Activated CD8-positive, alpha-beta memory T cell treated with anti-CD3 and anti-CD28 coated beads, Interleukin-2, amount 10 ng/mL, durations not matched to agents 7 days and 5 days (primary cell): ENCODE measurements at places on chromosomes 4 and X. TPM values are rescaled to one million over a fixed set of nuclear protein-coding genes. Genes with fewer than 3 reads are reported as not detected.

- H3K27ac ChIP-seq: no peak overlapping the region
- no peaks in the 10 kb centered on the region for H3K36me3 ChIP-seq
- DNase-seq: no peak
- no peak overlapping the region for H3K4me3 ChIP-seq
- H3K4me1 ChIP-seq: no peaks in the 10 kb centered on the region
These were observed 40.5 kb upstream of the SPP1 start for GRCh38 chr4:87934973-87935372.

- H3K27ac ChIP-seq: no peak overlapping the region
- H3K4me3 ChIP-seq: no peak overlapping the region
- H3K27me3 ChIP-seq: no peaks in the 10 kb centered on the region
- H3K4me1 ChIP-seq: no peaks in the 10 kb centered on the region
These were observed 389.4 kb upstream of the FTHL17 start for GRCh38 chrX:31461266-31461665.

- no peak overlapping the region for H3K4me3 ChIP-seq
- no peaks in the 10 kb centered on the region for H3K27me3 ChIP-seq
- no peak overlapping the region for H3K27ac ChIP-seq
- peaks cover 5% of the 10 kb centered on the region for H3K4me1 ChIP-seq
- no peak for DNase-seq
- H3K36me3 ChIP-seq: no peaks in the 10 kb centered on the region
These were observed 1.2 kb upstream of the XK start for GRCh38 chrX:37684426-37684825.

The PAQR3 gene
- 15.7 TPM for total RNA-seq

The IRS4 gene
- not detected for total RNA-seq

DNA sequence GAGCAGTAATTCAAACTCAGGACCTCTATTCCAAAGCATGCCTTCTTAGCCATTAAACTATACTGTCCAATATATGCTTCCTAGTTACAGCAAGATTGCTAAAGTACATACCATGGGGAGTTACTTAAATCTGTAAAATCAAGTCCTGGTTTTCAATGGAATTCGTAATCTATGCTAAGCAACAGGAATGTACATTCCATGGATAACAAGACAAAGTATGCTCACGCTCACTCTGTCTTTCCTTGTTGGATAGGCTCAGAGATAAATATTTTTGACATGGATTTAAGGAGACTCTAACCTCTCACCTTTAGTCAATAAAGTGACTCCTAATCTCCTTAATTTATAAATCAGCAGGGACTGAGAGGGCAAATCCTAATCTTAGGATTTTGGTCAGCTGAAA lies 47.3 kb upstream of the STK26 start:
- no peaks in the 10 kb centered on the region for H3K4me1 ChIP-seq
- H3K4me3 ChIP-seq: no peak overlapping the region
- H3K27me3 ChIP-seq: no peaks in the 10 kb centered on the region
- H3K36me3 ChIP-seq: no peaks in the 10 kb centered on the region

GRCh38 chrX:2330487-2330886 lies 170.3 kb downstream of the DHRSX start:
- peaks cover 2% of the 10 kb centered on the region for H3K36me3 ChIP-seq
- no peaks in the 10 kb centered on the region for H3K27me3 ChIP-seq
- DNase-seq: no peak
- no peaks in the 10 kb centered on the region for H3K4me1 ChIP-seq
- no peak overlapping the region for H3K4me3 ChIP-seq

The SYTL5 gene
- total RNA-seq: not detected

DNA sequence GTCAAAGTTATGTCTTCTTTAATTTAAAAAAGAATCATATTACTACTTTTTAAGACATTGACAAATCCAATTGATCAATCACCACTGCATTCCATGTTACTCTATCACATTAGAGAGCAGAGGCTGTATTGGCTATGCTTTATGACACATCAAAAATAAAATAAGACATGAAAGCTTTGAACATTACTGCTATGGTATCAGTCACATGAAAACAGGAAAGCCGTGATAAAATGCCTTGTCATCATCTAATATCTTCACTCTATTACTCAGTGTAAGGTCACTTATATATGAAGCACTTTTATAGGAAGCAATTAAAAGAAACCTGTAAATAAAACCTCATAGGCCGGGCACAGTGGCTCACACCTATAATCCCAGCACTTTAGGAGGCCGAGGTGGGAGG lies 27.7 kb upstream of the CEP135 start:
- H3K27ac ChIP-seq: no peak overlapping the region
- no peaks in the 10 kb centered on the region for H3K4me1 ChIP-seq
- H3K36me3 ChIP-seq: no peaks in the 10 kb centered on the region
- no peak overlapping the region for H3K4me3 ChIP-seq
- peaks cover 3% of the 10 kb centered on the region for H3K27me3 ChIP-seq

GRCh38 chrX:9486786-9487387 lies 22.0 kb downstream of the TBL1X start:
- H3K4me1 ChIP-seq: no peaks in the 10 kb centered on the region
- no peak overlapping the region for H3K4me3 ChIP-seq
- no peak for DNase-seq
- no peaks in the 10 kb centered on the region for H3K27me3 ChIP-seq

DNA sequence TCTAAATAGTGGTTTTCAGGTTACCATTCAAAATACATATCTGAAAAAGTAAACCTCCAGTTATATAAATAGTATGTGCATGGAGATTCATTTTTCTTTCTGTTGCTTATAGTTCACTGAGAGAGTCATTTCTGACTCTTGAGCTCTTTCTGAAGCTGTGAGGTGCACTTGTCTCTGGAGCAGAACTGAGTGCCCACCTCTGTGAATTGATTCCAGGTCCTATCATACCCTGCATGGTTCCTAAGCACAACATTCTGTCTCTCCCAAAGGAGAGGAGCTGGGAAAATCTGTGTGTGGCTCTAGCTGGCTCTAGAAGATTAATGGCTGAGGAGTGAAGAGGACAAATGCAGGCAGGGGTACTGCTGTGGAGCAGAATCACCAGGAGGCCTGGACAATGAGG lies 161.6 kb upstream of the HCCS start:
- DNase-seq: no peak
- no peak overlapping the region for H3K27ac ChIP-seq
- H3K36me3 ChIP-seq: no peaks in the 10 kb centered on the region
- H3K4me1 ChIP-seq: no peaks in the 10 kb centered on the region
- no peak overlapping the region for H3K4me3 ChIP-seq
- no peaks in the 10 kb centered on the region for H3K27me3 ChIP-seq

GRCh38 chr4:169383724-169384123 lies 113.0 kb upstream of the SH3RF1 start:
- no peaks in the 10 kb centered on the region for H3K4me1 ChIP-seq
- no peaks in the 10 kb centered on the region for H3K36me3 ChIP-seq
- H3K27me3 ChIP-seq: peaks cover 6% of the 10 kb centered on the region

DNA sequence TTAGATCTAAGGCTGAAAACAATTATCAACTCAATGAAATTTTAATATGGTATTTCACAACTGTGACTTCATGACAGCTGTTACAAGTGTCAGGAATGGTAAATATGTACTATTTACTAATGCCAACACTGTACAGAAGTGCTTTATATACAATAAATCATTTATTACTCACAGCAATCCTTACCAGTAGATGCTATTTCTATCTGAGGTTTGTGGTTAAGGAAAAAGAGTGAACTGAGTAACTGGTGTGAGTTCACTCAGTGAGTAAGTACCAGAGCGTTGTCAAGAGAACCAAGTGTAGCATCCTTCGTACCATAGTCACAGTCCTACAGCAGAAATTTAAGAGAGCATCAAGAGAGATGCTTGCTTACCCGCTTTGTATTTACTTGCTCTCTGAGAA lies 23.3 kb downstream of the MTHFD2L start:
- DNase-seq: no peak
- H3K4me1 ChIP-seq: no peaks in the 10 kb centered on the region
- no peak overlapping the region for H3K4me3 ChIP-seq
- peaks cover 1% of the 10 kb centered on the region for H3K36me3 ChIP-seq

DNA sequence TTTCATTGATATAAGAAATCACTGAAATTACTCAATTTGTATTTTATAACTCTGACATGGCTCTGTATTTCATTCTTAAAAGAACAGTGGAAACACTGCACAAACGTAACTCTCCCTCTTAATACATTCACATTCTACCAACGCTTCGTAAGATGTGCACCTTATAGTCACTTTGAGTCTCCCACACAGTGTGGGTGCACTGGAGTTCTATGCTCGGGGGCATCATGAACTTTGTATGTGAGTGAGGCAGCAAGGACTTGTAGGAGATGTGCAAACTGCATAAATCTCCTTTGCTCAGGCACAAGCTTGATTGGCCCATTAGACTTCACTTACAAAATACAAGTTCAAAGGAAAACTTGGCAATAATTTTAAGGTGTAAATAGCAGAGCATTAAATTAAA lies 2385.0 kb upstream of the TENM3 start:
- H3K27me3 ChIP-seq: no peaks in the 10 kb centered on the region
- no peak overlapping the region for H3K4me3 ChIP-seq

GRCh38 chr4:147799986-147800555 lies 68.2 kb downstream of the ARHGAP10 start:
- H3K27me3 ChIP-seq: peaks cover 16% of the 10 kb centered on the region
- peak; percentile 90 for DNase-seq
- H3K4me1 ChIP-seq: peaks cover 48% of the 10 kb centered on the region
- peak overlapping the region; percentile 75 for H3K27ac ChIP-seq
- peaks cover 27% of the 10 kb centered on the region for H3K36me3 ChIP-seq

DNA sequence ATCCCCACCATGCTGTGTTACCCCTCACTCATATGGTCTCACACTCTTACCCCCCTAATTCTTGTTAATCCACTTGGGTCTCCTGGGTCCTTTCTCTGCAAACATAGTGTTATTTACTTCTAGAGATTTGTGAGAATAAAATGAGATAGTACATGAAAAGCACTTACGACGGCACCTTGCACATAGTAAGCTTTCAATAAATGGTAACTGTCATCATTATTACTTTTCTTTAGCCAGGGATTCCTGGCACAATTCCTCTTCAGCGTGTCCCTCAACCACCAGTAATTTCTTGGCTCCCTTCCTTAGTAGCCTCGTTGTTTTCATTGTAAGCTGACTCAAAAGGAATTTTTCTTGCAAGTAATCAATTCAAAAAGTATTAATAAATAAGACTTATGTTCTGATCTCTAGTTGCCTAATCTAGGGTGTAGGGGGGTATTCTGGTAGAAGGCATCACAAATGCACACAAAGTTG lies 30.1 kb upstream of the RBMX start:
- peaks cover 23% of the 10 kb centered on the region for H3K4me1 ChIP-seq
- H3K36me3 ChIP-seq: no peaks in the 10 kb centered on the region
- no peak for DNase-seq
- H3K27ac ChIP-seq: peak overlapping the region; percentile 88

- H3K4me3 ChIP-seq: no peak overlapping the region
- no peak overlapping the region for H3K27ac ChIP-seq
- DNase-seq: no peak
- no peaks in the 10 kb centered on the region for H3K36me3 ChIP-seq
These were observed 17.7 kb upstream of the SLC7A11 start for GRCh38 chr4:138259824-138260223.

- H3K27ac ChIP-seq: no peak overlapping the region
- H3K27me3 ChIP-seq: peaks cover 13% of the 10 kb centered on the region
- H3K36me3 ChIP-seq: no peaks in the 10 kb centered on the region
- no peaks in the 10 kb centered on the region for H3K4me1 ChIP-seq
These were observed 6.4 kb downstream of the BMX start for GRCh38 chrX:15507005-15507404.

DNA sequence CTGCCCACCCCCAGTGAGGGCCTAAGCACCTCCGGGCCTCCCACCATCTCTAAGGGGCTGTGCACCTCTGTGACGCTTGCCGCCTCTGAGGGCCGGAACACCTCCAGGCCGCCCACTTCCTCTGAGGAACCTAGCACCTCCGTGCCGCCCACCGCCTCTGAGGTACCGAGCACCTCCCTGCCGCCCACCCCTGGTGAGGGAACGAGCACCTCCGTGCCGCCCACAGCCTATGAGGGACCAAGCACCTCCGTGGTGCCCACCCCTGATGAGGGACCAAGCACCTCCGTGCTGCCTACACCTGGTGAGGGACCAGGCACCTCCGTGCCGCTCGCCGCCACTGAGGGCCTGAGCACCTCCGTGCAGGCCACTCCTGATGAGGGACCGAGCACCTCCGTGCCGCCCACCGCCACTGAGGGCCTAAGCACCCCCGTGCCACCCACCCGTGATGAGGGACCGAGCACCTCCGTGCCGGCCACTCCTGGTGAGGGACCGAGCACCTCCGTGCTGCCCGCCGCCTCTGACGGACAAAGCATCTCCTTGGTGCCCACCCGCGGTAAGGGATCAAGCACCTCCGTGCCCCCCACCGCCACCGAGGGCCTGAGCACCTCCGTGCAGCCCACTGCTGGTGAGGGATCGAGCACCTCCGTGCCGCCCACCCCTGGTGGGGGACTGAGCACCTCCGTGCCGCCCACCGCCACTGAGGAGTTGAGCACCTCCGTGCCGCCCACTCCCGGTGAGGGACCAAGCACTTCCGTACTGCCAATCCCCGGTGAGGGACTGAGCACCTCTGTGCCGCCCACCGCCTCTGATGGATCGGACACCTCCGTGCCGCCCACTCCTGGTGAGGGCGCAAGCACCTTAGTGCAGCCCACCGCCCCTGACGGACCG lies 977 bp downstream of the MAGEE1 start:
- peak; percentile 62 for DNase-seq
- H3K27me3 ChIP-seq: no peaks in the 10 kb centered on the region

The CENPE gene
- total RNA-seq: 56.6 TPM

- H3K4me1 ChIP-seq: no peaks in the 10 kb centered on the region
- no peak overlapping the region for H3K27ac ChIP-seq
- peaks cover 2% of the 10 kb centered on the region for H3K27me3 ChIP-seq
- H3K4me3 ChIP-seq: no peak overlapping the region
- peaks cover 2% of the 10 kb centered on the region for H3K36me3 ChIP-seq
These were observed 22.0 kb downstream of the ELF2 start for GRCh38 chr4:139154952-139155557.

GRCh38 chr4:169152899-169153298 lies 117.9 kb downstream of the SH3RF1 start:
- H3K27ac ChIP-seq: no peak overlapping the region
- no peaks in the 10 kb centered on the region for H3K36me3 ChIP-seq
- H3K4me1 ChIP-seq: no peaks in the 10 kb centered on the region
- H3K4me3 ChIP-seq: no peak overlapping the region

The ADH1C gene
- total RNA-seq: not detected

GRCh38 chrX:113269203-113269602 lies 428.6 kb upstream of the AMOT start:
- no peaks in the 10 kb centered on the region for H3K4me1 ChIP-seq
- H3K36me3 ChIP-seq: no peaks in the 10 kb centered on the region
- H3K27me3 ChIP-seq: no peaks in the 10 kb centered on the region
- H3K4me3 ChIP-seq: no peak overlapping the region
- DNase-seq: no peak

GRCh38 chrX:118212817-118213183 lies 96.2 kb upstream of the KLHL13 start:
- H3K27me3 ChIP-seq: no peaks in the 10 kb centered on the region
- no peak overlapping the region for H3K4me3 ChIP-seq
- no peak overlapping the region for H3K27ac ChIP-seq
- H3K36me3 ChIP-seq: no peaks in the 10 kb centered on the region
